Ascending aorta (tissue), 2 donors: ENCODE measurements at places on chromosomes 6 and 20. TPM values are rescaled to one million over a fixed set of nuclear protein-coding genes. Genes with fewer than 3 reads are reported as not detected.
A peak's percentile ranks its signal among the peaks of the same experiment; 100 is the strongest.

DNA sequence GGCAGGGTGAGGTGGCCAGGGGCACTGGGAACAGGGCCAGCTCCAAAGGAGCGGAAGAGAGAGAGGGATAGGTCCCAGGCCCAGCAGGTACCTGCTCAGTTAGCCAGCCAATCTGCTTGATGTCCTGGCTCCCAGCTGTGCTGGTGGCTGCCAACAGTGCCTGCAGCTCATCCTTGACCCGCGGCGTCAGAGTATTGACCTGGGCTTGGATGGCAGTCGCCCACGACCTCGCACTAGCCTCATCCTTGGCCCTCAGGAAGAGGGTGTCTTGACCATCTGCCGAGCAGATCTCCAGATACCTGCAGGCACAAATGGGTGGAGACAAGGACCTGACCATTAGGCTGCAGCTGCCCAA lies 11.1 kb upstream of the CDK5RAP1 start:
- peaks cover 5% of the 10 kb centered on the region for H3K4me1 ChIP-seq
- DNase-seq, result no peak
- no peaks in the 10 kb centered on the region for H3K27me3 ChIP-seq
- peaks cover 42% of the 10 kb centered on the region for H3K36me3 ChIP-seq

- peak overlapping the region; percentile 24 for H3K4me3 ChIP-seq
- DNase-seq, result no peak
- H3K36me3 ChIP-seq, result no peaks in the 10 kb centered on the region
- H3K27ac ChIP-seq, result peak overlapping the region; percentile 81
- H3K4me1 ChIP-seq, result peaks cover 12% of the 10 kb centered on the region
Measured at GRCh38 chr6:148441454-148441911, 98.8 kb downstream of the SASH1 start.

DNA sequence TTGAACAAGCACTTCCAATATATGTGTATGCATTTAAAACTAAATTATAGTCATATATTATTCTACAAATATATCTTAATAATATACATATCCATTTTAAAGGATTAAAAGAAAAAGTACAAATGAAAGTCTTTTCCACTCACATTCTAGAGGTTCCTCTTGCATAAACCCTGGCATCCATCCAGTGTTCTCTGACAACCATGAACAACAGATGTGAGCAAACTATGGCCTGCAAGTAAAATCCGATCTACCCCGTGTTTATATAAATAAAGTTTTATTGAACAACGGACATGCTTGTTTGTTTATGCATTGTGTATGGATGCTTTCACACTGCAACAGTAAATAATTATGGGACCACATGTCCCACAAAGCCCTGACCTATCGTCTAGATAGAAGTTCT lies 1122.3 kb downstream of the EPHA7 start:
- no peak overlapping the region for H3K27ac ChIP-seq
- no peak overlapping the region for H3K4me3 ChIP-seq
- no peak for DNase-seq
- no peaks in the 10 kb centered on the region for H3K4me1 ChIP-seq

- no peak overlapping the region for H3K27ac ChIP-seq
- no peaks in the 10 kb centered on the region for H3K4me1 ChIP-seq
- no peaks in the 10 kb centered on the region for H3K27me3 ChIP-seq
- no peak for DNase-seq
- H3K36me3 ChIP-seq, result peaks cover 2% of the 10 kb centered on the region
Measured at GRCh38 chr6:119241111-119241465, 108.5 kb downstream of the MAN1A1 start.

DNA sequence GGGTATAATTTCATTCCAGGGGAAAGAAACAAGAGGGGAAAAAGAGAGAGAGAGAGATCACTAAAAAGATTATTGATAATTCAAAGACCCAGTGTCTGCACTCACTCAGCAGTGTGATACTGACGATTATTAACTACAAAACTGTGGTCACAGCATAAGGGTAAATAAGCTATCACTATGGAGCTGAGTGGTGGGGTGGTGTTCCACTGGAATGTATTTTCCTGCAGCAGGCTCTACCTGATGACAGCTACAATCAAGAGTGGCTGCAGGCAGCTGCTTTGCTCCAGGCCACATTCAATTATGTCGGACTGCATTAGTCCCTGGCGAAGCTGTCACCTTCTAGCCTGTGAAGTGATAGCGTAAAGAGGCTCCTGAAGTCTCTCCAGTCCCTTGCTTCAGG lies 122.2 kb upstream of the TFAP2D start:
- no peaks in the 10 kb centered on the region for H3K36me3 ChIP-seq
- H3K4me1 ChIP-seq, result no peaks in the 10 kb centered on the region
- no peaks in the 10 kb centered on the region for H3K27me3 ChIP-seq

DNA sequence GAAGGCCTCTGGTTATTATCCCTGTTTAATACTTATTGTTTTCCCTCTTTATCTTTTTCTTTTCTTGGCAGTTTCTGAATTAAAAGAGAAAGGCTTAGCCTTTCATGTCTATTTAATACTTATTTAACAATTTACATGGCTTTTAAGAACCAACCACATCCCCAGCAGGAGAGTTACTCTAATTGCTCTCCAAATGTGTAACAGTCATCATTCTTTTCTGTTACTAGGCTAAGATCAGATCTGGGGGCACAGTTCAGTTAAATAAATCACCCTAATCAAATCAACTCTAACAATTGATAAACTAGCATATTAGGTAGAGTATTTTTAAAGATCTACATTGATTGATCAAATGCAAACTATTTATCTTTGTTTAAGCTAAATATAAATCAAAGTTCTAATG lies 54.1 kb upstream of the NT5E start:
- no peaks in the 10 kb centered on the region for H3K4me1 ChIP-seq
- H3K4me3 ChIP-seq, result no peak overlapping the region
- DNase-seq, result no peak
- H3K27ac ChIP-seq, result no peak overlapping the region

GRCh38 chr6:151729829-151730495 lies 77.5 kb upstream of the ESR1 start:
- H3K27me3 ChIP-seq, result no peaks in the 10 kb centered on the region
- H3K36me3 ChIP-seq, result no peaks in the 10 kb centered on the region

DNA sequence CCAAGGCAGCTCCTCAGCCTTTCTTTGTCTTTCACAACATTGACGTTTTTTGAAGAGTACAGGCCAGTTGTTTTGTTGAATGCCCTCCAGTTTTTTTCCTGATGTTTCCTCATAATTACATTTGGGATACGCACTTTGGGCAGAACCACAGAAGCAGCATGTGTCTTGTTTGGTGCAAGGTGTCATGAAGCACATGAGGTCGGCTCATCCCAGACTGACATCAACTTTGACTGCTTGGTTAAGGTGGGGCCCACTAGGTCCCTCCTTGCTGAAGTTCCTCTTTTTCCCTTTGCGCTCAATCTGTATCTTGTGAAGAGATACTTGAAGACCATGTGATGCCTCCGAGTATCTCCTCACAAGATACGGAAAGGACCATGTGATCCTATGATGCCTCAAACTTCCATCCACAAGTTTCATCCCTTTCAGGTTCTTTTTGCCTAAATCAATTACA lies 10.5 kb downstream of the SNAI1 start:
- no peaks in the 10 kb centered on the region for H3K27me3 ChIP-seq
- no peak overlapping the region for H3K27ac ChIP-seq
- H3K4me3 ChIP-seq, result no peak overlapping the region
- no peak for DNase-seq
- H3K36me3 ChIP-seq, result peaks cover 1% of the 10 kb centered on the region

- H3K4me1 ChIP-seq, result peaks cover 13% of the 10 kb centered on the region
- peak overlapping the region; percentile 93 for H3K27ac ChIP-seq
- DNase-seq, result peak; percentile 68
- H3K4me3 ChIP-seq, result no peak overlapping the region
- no peaks in the 10 kb centered on the region for H3K27me3 ChIP-seq
Measured at GRCh38 chr20:44702776-44703175, 12.4 kb upstream of the CCN5 start.

MCCD1 gene
- total RNA-seq, result not detected

BPI gene
- total RNA-seq, result not detected
